ENCODE measurements at places on chromosomes 12 and 14. TPM values are rescaled to one million over a fixed set of nuclear protein-coding genes. Genes with fewer than 3 reads are reported as not detected.

The LHX5 gene
- total RNA-seq: not detected

The NANOG gene
- not detected for total RNA-seq

The RPGRIP1 gene
- 32.9 TPM for total RNA-seq

The TAS2R20 gene
- 20.5 TPM for total RNA-seq

The PARPBP gene
- total RNA-seq: 10.6 TPM

The CLEC4C gene
- total RNA-seq: not detected

The FAM161B gene
- 16.5 TPM for total RNA-seq
